HCT116 (cell line): ENCODE measurements at places on chromosomes 3 and 15. TPM values are rescaled to one million over a fixed set of nuclear protein-coding genes. Genes with fewer than 3 reads are reported as not detected.

GRCh38 chr3:72439321-72440183, 408.7 kb downstream of the SHQ1 start:
- no peak for DNase-seq

- no peak for DNase-seq
Measured at GRCh38 chr15:62059816-62060112, 483 bp downstream of the VPS13C start.

- no peak for DNase-seq
Measured at GRCh38 chr15:93968773-93969172, 262.6 kb upstream of the MCTP2 start.

Gene COL6A5
- not detected for total RNA-seq

Gene PIERCE2
- total RNA-seq: 2.0 TPM

Gene MYEF2
- 0.69 TPM for total RNA-seq
